HT1080 (cell line): ENCODE measurements at places on chromosomes 2 and 18. TPM values are rescaled to one million over a fixed set of nuclear protein-coding genes. Genes with fewer than 3 reads are reported as not detected.
A peak's percentile ranks its signal among the peaks of the same experiment; 100 is the strongest.

DNA sequence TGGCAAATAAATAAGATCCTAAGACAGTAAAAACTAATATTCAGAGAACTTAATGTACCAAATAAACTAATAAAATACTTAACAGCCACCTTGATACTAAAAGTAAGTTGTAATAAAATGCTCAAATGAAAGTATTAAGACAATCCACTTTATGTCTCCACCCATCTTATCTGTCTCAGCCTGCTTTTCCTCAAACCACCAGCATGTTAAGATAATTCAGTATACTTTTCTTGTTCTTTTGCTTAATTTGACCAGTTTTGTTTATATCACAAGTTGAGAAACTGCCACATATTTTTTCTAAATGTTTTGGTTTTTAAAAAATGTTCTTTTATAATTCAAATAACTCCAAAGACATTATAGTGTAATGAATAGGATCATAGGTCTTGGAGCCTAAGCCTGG is 142.0 kb downstream of the MBD5 start:
- DNase-seq, result no peak

DNA sequence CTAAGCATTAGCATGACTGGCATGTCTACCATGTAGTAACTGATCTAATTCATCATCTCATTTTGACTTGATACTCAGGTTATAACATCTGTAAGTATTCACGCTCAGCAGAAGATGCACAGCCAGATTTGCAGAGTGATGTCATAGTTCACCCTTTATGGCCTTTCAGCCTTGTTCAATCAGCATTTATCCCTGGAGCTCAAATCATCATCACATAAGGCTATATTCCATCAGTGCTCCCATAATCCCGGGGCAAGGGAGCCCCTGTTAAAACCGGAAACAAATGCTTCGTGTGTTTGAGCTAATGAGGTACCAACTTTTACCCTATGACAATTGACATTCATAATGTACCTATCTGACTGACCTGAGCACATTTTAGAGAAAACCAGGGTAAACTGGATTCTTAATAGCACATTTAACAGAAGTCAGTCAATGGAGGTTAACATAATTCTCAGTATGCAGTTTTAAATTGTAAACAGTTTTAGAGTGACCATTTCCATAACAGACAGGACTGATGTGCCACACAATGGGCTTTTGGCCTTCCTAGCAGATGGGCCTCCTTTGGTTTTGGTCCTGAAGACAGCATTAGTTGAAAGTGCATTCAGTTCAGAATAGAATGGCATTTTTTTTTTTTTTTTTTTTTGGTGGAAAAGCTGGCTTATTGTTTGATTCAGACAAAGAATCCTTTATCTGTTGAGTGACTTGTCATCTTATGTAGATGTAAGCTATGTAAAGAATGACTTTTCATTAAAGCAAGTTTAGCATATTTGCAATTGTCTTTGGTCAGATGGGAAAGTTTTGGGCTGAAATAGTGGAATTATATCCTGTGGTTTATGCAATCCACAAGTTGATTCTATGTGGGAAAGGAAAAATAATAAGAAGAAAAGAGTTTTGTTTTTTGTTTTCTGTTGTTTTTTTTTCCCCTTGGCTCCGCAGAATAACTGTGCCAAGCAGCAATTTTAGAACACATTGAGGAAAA is 866.0 kb upstream of the ACVR2A start:
- DNase-seq, result peak; percentile 57

GRCh38 chr2:104443145-104443544 is 410.8 kb upstream of the POU3F3 start:
- no peak for DNase-seq

Gene SIX2
- 11.5 and 15.6 TPM in 2 replicates for total RNA-seq

GRCh38 chr2:186636800-186637496 is 47.1 kb downstream of the ITGAV start:
- DNase-seq, result no peak

- no peak for DNase-seq
Measured at GRCh38 chr2:20615068-20615465, 35.8 kb downstream of the HS1BP3 start.

GRCh38 chr2:129606496-129607270 is 372.8 kb upstream of the RAB6C start:
- no peak for DNase-seq

Gene EIF2AK3
- total RNA-seq, result 5.6 and 8.4 TPM in 2 replicates

- no peak for DNase-seq
Measured at GRCh38 chr2:198173242-198173641, 368.8 kb downstream of the PLCL1 start.

Gene LRRTM1
- not detected in 2 replicates for total RNA-seq

DNA sequence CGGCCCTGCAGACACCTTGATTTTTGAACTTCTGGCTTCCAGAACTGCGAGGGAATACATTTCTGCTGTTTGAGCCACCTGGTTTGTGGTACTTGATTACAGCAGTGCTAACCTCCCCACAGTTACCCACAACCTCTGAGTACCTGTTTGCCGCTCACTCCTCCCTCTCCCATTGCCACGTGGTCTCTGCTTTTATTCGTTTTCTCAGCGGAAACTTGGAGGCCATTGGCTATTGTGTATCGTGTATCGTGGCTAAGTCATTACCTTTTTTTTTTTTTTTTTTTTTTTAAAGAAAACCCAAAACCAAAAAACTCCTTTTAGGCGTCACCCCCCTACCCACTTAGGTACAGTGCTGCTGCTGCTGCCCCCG is 90.8 kb downstream of the AGAP1 start:
- no peak for DNase-seq

- DNase-seq, result peak; percentile 100
Measured at GRCh38 chr2:121075006-121075551, 209.9 kb downstream of the TFCP2L1 start.

Gene DCDC2C
- total RNA-seq, result 0.33 and 1.1 TPM in 2 replicates

- peak; percentile 13 for DNase-seq
Measured at GRCh38 chr2:239399433-239399920, 1.3 kb downstream of the HDAC4 start.

Gene NR4A2
- total RNA-seq, result 0.67 and 1.5 TPM in 2 replicates

DNA sequence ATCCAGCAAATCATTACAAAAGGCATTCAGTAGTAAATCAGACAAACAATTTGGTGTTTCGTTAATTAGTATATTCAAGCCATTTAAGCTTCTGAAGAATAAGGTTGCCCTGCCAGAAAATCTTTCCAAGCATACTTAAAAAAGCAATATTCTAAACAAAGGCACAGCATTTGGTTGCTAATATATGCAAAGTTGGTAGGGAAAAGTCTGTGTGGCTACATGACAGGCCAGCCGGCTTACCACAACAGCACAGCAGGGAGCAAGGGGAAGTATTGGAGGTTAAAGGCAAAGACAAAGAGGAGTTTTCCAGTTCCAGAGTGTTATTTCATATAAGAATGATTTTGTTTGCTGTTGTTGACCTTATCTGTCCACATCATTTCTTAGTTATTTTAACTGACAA is 282.3 kb downstream of the MBD5 start:
- DNase-seq, result no peak

- no peak for DNase-seq
Measured at GRCh38 chr2:135246711-135247270, 194.7 kb downstream of the RAB3GAP1 start.

Gene ACVR1C
- total RNA-seq, result 0.05 and 0.10 TPM in 2 replicates

DNA sequence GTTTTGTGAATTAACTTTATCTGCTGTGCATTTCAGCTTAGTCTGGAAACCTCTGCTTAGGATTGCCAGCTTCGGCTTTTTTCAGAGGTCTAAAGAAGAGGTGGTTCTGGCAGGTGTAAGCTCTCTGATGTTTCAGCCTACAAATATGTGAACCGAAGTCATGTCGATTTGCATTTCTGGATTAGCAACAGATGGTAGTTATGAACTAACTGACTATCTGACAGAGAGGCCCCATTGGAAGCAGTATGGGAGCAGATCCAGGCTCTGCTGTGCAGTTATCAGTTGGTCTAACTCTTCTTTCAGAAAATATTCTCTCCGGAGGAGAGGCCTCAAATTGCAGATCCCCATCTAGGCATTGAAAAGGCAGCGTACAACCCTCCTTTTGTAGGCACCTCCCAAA is 32.7 kb upstream of the SPRED2 start:
- no peak for DNase-seq

Gene RGPD4
- total RNA-seq, result not detected in 2 replicates

Gene NRP2
- total RNA-seq, result 62.1 and 62.4 TPM in 2 replicates

Gene CHRND
- total RNA-seq, result not detected in 2 replicates

DNA sequence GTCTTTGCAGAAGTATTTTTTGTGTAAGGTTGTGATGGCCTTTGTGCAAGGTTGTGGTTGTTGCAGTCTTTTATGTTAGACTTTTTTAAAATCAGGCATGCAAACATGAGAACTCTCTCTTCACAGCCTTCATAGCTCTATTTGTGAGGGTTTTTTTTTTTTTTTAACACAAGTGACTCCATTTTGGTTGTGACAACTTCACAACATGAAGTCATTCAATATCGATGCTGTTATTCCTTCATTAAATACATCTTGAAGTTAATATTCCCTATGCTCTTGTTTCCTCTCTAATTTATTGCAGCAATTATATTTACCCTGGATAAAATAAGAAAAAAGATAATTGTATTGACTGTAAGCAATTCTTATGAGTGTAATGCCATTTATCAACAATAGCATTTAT is 35.5 kb downstream of the DHRS9 start:
- DNase-seq, result no peak

Gene CTNNA2
- not detected in 2 replicates for total RNA-seq

Gene CPLX4
- total RNA-seq, result not detected in 2 replicates

Gene PIGN
- total RNA-seq, result 7.9 and 9.6 TPM in 2 replicates
